ENCODE measurements at places on chromosomes 6 and 20.

DNA sequence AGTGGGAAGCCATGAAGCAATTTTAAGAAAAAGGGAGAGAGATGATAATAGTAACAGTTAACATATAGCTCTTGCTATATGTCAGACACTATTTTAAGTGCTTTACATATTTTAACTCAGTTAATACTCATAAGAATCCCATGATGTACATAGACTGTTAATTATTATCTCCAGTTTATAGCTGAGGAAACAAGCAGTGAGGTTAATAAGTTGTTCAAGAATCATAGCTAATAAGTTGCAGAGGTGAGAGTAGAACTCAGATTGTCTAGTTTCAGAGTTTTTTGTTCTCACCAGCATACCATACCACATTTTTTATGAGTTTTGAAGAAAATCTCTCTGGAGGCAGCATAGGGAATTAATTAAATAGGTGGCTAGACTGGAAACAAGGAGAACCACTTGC lies 144.6 kb upstream of the MMS22L start:
- DNase-seq = no peak

- no peak for DNase-seq
Observed at GRCh38 chr6:151392427-151392826, 1.1 kb upstream of the ZBTB2 start.

- DNase-seq = no peak
Observed at GRCh38 chr6:111842271-111842822, 30.9 kb downstream of the FYN start.

DNA sequence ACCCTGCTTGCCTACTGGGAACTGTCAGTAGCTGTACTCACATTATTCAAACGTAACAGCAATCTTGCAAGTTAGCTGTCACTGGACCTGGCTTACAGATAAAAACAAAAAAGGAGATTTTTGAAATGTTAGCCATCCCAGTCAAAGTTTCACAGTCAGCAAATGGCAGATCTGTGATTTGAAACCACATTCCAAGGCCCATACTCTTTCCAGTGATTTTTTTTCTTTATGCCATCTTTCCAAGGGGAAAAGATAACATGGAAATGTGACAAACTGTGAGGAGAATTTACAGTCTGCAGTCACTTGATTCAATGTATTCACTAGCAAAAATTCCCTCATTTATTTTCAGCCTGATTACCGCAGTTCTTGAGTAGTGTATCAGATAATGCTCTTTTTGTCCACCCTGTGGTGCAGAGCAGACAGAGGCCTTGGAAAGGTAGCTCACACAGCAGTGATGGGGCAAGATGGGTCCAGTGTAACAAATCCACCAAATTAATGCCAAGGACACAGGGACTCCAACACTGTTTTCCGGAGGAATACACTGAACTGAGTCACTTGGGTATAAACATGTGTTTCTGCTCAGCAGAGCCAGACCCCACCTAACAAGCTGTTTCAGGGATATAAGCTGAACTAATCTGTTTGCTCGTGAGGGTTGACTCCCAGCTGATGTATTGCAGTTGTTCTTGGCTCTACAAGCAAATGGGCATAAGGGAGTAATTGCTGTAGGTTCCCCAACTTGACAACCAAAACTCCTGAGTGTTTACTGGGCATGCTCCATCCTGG lies 49.9 kb upstream of the ADGRF1 start:
- DNase-seq = no peak

DNA sequence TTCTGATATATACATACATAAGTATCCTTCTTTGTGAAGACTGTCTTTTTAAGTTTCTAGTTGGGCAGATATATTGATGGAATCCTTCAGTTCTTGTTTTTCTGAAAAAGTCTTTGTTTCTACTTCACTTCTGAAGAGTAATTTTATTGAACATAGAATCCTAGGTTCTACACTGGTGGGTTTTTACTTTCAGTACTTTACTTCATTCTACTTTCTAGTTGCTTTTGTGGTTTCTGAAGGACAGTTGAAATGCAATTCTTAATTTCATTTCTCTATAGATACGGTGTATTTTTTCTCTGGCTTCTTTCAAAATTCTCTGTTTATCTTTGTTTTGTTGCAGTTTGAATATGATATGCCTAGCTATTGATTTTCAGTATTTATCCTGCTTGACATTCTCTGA lies 105.3 kb downstream of the HMGCLL1 start:
- no peak for DNase-seq

DNA sequence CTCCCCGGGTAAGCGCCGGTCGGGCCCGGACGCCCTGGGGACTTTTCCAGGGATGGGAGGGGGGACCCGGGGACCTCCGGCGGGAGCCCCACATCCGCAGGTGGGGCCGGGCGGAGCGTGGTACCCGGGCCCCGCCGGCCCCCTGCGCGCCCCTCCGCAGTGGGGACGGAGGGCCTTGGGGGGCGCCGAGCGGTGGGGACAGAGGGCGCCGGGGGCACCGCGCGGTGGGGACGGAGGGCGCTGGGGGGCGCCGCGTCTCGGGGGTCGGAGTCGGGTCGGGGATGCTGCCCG lies 270 bp downstream of the PLEKHG1 start:
- no peak for DNase-seq

DNA sequence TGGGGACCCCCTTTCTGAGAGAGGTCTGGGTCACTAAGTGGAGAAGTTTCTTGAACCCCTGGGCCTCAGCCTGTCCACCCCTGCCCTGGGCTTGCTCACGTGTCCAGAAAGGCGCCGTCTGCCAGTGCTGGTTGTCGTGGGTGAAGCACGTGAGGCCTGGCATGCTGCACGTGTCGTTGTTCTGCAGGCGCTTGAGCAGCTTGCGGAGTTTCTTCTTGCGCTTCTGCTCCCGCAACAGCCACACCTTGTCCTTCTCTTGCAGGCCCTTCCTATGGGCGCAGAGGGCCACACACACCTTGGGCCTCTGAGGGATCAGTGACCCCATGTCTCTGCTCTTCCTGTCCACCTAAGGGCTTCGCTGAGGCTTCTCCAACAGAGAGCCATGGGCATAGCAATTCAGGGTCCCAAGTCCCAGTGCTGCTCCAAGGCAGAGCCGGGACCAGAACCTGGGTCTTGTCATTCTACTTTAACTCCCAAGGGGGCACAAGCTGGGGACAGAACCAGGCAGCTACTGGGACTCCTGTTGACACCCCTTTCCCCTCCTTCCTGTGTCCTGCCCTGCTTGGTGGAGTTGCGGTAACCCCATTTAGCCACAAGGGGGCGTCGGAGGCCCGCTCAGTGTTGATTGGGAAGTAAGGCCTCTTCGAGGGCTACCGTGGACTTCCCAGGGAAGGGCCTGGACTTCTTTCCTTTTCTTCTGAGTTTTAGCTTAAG lies 121.8 kb downstream of the SULF2 start:
- DNase-seq = peak; percentile 33

GRCh38 chr6:140867336-140867735 lies 1265.4 kb upstream of the GJE1 start:
- DNase-seq = no peak

DNA sequence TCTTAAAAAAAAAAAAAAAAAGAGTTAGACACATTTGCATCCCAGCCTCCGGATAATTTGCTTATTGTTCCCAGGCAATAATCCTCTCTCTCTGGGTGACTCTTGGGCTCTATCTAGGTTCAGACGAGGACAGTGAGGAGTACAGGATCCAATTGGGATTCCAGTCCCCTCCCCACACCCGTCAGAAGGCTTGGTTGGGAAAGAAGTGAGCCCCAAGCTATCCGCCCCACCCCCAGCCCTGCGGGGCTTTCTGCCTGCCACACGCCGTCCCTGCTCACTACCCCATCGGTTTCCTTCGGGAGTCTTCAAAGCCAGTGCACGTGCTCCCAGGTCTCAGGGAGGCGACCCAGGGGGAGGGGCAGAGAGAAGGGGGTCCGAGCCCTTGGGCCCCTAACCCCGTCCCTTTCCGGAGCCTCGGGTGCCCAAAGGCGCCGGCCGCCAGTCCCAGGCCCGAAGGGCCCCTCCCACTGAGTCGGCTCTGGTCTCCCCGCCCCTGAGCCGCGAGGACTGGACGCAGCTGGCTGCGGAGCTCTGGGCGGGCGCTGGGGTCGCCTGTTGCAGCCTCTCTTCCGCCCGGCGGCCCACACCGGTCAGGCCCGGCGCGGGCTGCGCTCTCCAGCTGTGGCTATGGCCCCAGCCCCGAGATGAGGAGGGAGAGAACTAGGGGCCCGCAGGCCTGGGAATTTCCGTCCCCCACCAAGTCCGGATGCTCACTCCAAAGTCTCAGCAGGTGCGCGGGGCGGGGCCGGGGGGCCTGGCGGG lies 2.5 kb downstream of the MYMX start:
- DNase-seq = peak; percentile 65

DNA sequence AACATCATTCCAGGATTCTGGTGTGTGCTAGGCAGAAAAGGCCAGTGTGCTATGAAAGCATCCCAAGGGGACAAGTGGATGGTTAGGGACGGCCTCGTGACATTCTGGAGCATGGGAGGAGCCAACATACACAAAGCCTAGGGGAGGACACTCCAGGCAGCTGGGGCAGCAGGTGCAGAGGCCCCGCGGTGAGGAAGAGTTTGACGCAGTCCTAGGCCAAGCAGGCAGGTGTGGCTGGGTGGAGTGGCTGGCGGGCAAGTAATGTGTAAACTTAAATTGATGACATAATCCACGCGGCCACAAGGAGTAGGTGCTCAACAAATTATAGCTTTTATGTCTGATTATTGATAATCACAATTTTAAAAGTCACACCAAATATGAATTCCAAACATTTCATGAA lies 93.6 kb downstream of the TMEM242 start:
- peak; percentile 99 for DNase-seq

DNA sequence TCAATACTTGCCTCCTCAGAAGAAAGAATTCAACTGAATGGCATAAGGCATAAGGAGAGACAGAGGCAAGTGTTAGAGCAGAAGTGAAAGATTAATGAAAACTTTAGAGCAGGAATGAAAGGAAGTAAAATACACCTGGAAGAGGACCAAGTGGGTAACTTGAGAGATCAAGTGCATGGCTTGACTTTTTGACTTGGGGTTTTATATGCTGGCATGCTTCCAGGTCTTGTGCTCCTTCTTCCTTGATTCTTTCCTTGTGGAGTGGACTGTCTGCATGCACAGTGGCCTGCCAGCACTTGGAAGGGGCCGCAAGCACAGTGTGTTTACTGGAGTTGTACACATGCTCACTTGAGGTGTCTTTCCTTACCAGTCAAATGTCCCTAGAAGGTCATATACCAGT lies 222.1 kb upstream of the UFL1 start:
- DNase-seq = peak; percentile 21

DNA sequence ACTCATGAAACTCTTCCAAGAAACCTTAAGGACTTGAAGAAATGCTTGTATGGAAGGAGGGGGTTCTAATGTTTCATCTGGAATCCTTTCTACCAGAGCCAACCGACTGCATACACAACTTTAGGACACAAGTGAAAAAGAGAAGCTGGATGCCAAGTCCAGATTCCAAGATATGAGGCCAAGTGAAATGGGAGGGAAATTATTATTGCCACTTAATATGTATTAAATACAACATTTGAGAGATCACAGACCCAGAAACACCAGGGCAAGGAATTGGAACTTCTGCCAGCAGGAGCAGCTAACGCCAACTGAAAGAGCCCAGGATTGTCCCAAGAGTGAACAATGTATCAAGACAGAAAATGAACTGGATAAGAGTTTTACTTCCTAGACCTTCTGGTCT lies 144.2 kb downstream of the ARHGAP18 start:
- no peak for DNase-seq

DNA sequence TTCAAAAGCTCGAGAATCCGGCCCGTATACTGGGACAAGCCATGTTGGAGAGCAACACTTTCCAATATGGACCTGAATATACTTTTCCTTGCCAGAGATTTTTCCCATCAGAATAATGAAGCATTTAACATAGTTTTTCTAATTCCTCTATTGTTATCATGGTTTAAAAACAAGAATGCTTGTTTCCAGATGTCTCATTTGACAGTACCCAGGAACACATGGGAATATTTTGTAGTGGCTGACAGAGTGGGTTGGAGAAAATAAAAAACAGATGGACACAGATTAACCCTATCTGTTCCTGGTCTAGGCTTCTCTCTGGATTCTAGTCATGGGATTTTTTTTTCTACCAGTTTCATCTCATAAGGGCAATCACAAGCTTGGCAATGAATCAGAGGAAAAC lies 164.8 kb upstream of the CEP162 start:
- DNase-seq = no peak

DNA sequence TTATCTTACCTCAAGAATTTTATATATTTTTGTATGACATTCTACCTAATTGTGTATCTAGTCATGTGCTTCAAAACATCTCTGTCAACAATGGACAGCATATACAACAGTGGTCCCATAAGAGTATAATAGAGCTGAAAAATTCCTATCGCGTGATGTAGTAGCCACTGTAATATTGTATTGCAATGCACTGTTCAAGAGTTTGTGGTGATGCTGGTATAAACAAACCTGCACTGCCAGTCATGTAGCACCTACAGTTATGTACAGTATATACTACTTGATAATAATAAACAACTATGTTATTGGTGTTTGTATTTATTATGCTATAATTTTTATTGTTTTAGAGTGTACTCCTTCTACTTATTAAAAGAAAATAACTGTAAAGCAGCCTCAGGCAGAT lies 672.7 kb downstream of the CD109 start:
- DNase-seq = no peak

DNA sequence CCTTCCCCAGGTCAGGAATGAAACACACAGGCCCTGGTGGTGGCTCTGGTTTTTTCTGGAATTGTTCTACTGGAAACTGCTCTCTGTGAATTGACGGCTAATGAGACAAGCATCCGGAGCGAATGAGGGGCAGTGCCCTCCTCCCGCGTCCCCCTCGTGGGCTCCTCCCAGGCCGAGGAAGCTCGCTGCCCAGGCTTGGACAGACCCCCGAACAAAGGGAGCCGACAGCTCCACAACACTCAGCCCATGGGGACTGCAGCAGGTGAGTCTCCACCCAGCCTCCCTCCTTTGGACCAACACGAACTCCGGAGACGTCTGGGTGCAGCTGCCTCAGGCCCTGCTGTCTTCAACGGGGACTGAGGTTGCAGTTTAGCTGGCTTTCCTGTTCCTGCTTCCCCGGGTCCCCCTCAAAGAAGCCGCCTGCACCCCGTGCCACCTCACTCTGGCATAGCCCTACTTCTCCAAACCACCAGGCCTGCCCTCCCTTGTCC lies 31.3 kb upstream of the AFDN start:
- DNase-seq = no peak

GRCh38 chr20:56422076-56422823 lies 10.2 kb downstream of the CASS4 start:
- no peak for DNase-seq

GRCh38 chr6:113143206-113143605 lies 713.9 kb upstream of the MARCKS start:
- no peak for DNase-seq

DNA sequence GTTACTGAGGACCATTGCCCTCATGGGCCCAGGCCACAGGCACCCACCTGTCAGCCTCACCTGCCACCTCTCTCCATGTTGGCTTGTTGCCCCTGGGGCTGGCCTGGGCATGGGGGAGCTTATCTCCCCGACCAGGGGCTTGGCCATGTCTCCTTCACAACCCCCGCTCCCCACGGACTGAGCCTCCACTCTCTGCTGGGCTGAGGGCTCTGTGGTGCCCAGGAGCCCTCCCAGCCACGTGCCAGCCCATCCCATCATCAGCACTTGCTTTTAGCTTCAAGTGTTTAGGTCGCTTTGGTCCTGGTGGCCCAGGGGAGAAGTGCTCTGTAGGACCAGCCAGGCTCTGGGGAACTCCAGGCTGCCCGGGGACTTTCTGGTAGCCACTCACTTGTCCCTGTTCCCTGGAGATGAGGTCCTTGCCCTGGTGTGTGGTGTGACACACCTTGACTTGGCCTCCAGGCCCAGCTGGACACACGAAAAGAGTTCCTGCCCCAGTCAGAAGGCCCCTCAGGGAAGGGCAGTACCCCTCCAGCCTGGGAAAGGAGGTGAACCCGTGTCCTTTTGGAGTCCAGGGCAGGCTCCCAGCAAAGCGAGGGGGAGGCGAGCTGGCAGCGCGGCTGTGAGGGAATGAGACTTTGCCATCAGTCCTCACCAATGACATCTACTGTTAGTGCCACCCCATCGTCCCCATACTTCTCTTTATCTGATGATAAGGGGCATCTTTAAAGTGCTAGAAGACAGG lies 352.6 kb downstream of the ZFAND3 start:
- no peak for DNase-seq

All from DMS79 treated with DMSO at 0.1 percent for 48 hours (cell line).